Activated T-cell treated with anti-CD3 and anti-CD28 coated beads for 24 hours (primary cell): ENCODE measurements at places on chromosomes 6 and 20.

DNA sequence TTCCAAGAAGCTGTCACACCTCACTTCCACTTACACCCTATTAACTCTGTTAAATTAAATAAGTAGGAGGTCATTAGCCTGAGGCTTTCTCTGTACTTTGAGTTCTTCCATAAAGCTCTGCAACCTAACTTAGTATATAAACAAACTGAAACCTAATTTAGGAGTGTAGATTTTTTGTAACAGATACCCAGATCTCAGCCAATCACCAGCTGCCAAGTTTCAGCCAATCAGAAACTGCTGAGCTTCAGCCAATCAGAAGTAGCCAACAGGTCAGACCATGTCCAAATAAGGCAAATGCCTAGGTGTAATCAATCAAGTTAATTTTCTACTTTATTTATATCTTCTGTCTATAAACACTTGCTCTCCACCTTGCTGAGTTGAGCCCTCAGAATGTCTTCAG is 142.7 kb upstream of the SULF2 start:
- DNase-seq: no peak

DNA sequence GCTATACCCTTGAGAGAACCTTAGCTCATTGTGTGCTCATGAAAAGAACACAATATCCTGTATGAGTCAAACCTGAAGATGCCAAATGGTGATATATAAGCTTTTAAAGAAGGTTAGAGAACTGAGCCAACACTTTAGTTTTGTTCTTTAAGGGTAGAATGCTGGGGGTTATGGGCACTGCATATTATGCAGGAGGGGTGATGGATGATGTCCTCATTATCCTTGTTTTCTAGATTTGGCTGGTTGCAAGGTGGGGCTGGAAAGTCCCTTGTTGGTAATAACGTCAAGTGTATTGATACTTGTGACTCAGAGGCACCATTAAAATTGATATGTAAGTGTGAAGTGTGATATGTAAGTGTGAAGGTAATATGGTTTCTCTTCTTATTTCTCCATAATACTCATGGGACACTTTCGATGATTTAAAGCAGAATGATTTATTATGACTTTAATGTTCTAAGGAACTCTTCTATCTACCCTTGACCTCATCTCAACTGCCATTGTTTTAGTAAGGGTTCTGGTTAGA is 113.7 kb upstream of the DTNBP1 start:
- peak; percentile 21 for DNase-seq

GRCh38 chr6:69887026-69887425 is 20.7 kb downstream of the COL19A1 start:
- no peak for DNase-seq

GRCh38 chr20:10758446-10758845 is 84.6 kb upstream of the JAG1 start:
- no peak for DNase-seq

DNA sequence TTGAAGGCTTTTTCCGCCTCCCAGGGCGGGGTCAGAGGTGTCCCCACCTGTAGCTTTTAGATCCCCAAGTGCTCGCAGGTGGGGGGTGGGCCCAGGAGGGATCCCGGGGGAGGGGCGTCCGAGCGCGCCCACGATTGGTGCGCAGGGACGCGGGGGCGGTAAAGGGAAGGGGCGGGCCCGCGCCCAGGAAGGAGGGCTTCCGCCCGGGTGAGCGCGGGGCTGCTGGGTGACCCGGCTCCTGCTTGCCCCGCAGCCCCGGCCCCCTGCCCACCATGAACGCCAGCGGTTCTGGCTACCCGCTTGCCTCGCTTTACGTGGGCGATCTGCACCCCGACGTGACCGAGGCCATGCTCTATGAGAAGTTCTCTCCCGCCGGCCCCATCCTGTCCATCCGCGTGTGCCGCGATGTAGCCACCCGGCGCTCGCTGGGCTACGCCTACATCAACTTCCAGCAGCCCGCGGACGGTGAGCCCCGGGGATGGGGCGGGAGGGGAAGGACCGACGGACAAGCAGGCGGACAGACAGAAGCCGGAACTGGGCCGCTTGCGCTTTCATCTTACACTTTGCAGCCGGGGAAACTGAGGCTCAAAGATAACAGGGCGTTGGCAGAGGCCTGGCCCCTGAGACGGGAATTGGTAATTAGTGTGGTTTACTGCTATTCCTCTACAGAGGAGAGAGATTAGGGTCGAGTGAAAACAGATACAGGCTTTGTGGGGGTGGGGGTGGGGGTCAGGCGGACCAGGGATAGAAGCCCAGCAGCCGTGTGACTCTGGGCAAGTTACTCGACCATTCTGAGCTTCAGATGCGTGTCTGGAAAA is at the start of gene PABPC1L:
PABPC1L (plus strand) TSS at position 189 of the 818 bp plus-strand sequence; CDS start at position 273, 84 bp downstream.
- DNase-seq: peak; percentile 71

GRCh38 chr6:12394170-12394569 is 104.0 kb downstream of the EDN1 start:
- no peak for DNase-seq

- peak; percentile 27 for DNase-seq
Observed at GRCh38 chr20:50980071-50980681, 21.6 kb downstream of the MOCS3 start.

- DNase-seq: no peak
Observed at GRCh38 chr6:10375391-10375969, 39.4 kb downstream of the TFAP2A start.

- no peak for DNase-seq
Observed at GRCh38 chr6:38492031-38492430, 147.7 kb downstream of the BTBD9 start.

DNA sequence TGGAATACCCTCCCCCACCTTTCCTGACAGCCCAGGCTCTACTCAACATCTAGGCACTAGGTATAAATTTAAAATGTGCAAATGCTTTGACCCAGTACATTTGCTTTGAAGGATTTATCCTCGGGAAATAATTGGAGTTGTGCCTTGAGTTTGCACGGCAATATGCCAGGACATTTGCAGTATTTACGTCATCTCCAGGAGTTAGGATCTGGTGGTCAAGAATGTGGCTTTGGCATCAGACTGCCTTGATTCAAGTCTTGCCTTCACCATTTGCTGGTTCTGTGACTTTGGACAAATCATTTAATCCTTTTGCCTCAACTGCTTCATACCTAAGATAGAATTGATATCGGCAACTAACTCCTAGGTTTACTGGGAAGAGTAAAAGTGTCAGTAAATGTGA is 169.6 kb downstream of the PLCB1 start:
- no peak for DNase-seq

- DNase-seq: no peak
Observed at GRCh38 chr6:41625442-41625841, 12.8 kb upstream of the MDFI start.

DNA sequence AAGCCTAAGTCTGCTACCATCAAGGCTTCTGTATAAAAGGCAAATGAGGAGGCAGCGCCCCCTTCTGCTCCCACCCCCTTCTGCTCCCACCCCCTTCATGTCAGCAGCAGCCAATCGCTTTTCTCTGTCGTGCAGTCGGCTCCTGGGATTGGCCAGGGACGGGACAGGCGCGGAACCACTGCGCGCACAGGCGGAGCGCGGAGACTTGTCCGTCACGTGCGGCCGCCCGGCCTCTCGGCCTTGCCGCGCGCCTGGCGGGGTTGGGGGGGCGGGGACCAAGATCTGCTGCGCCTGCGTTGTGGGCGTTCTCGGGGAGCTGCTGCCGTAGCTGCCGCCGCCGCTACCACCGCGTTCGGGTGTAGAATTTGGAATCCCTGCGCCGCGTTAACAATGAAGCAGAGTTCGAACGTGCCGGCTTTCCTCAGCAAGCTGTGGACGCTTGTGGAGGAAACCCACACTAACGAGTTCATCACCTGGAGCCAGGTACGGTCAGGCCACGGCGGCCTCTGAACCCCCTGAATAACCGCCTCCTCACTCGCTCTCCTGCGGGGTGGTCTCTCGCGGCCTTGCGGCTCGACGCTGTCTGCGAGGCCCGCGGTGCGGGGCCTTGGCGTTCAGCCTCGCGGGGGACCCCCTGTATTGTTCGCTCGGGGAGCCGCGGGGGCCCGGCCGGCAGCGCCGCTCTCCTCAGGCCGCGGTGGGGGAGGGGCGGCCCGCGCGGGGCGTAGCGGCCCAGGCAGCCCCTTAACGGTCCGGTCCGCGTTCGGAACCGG is at the start of gene HSF2:
HSF2 (plus strand) TSS at position 305 of the 773 bp plus-strand sequence; CDS start at position 391, 86 bp downstream.
- peak; percentile 93 for DNase-seq

DNA sequence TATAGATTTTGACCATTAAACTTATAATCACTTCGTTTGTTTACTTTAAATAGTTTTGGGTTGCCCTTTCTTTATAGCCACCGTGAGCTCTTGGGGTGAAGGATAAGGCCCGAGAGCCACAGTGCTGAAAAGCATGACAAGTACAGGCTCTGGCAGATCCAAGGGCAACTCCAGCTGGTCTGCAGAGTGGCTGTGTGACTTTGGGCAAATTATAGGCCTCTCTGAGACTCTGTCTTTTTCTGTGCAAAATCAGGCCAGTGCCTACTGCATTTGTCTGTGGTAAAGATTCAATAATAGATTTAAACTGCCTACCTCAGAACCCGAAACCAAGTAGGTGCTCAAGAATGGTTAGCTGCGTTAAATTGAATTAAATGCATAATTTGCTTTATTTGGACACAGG is 511.3 kb downstream of the QKI start:
- no peak for DNase-seq

GRCh38 chr20:62927128-62927705 is 912 bp upstream of the DIDO1 start:
- no peak for DNase-seq

DNA sequence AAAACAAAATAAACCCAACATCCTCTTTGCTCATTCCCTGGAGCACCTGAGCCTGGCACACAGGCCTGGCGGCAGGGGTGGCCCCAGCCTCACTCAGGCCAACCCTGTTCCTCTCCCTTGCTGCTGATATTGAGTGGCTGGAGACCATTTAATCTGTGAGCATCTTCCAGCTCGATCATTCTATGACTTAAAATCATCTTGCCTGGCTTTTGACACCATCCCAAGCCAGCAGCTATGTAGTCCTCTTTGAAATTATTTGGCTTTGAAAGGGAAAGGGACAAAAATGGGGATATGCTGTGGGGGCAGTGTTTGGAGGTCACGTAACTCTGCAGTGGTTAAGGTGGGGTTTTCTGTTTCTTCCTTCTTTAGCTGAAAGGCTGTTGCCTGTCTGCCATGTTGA is 22.8 kb downstream of the EZR start:
- no peak for DNase-seq

DNA sequence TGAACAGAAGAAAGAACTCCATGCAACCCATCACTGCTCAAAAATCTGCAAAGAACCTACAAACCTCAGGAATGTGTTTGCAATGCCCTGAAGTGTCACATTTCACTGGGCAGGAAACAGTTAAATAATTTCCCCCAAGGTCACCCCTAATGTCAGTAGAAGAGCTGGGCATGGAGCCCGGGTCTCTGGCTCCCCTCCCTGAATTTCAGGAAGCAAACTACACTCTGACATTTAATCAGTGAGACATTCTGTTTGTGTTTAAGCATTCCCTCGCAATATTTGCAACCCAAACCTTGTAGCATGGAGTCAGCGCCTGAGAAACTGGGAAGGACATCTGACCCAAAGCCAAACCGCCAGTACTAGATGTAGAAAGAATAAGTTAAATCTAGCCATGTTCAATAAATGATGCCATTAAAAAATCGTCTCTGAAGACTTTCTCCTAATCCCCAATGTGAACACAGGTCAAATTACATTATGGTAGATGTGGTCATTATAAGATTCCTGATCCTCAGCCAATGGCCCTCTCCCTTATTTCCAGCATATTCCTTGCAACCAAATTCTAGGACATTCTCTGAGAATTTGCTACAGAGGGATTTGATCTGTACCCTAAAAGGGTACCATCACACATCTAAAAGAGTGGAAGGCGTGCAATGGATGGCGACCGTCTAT is 91.2 kb upstream of the ADTRP start:
- DNase-seq: no peak

- DNase-seq: no peak
Observed at GRCh38 chr6:108652375-108652774, 91.7 kb downstream of the FOXO3 start.

DNA sequence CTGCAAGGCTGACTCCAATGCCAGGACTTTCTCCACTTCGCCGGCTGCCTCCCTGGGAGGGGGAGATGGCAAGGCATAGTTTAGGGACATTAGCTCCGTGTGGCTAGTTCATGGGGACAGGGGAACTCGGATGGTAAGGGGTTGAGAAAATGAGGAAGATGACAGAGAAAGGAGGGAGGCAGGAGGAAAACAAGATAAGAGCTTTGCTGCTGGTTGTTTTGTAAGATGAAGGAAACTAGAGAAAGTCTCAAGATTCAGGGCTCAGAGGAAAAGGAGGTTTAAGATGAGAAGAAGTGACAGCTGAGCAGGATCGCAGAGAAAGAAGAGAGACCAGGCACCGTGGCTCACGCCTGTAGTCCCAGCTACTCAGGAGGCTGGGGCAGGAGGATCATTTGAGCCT is 180.9 kb upstream of the RREB1 start:
- no peak for DNase-seq

DNA sequence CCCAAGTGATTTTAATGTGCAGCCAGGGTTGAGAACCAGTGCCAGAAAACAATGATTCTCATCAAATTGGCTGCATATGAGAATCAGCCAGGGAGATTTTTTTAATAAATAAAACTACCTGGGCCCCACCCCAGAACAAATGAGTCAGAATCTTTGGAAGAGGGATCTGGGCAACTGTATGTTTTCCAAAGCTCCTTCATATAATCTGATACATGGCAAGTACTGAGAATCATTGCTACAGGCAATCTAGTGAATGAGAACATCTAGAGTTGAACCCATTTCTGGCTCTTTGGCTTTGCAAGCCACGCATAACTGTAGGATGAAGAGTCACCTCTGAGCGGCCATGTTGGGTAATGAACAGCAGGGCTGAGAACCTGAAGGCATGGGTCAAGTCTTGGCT is 26.1 kb upstream of the DSP start:
- DNase-seq: no peak

GRCh38 chr6:34152806-34153520 is 7.1 kb upstream of the GRM4 start:
- DNase-seq: no peak

DNA sequence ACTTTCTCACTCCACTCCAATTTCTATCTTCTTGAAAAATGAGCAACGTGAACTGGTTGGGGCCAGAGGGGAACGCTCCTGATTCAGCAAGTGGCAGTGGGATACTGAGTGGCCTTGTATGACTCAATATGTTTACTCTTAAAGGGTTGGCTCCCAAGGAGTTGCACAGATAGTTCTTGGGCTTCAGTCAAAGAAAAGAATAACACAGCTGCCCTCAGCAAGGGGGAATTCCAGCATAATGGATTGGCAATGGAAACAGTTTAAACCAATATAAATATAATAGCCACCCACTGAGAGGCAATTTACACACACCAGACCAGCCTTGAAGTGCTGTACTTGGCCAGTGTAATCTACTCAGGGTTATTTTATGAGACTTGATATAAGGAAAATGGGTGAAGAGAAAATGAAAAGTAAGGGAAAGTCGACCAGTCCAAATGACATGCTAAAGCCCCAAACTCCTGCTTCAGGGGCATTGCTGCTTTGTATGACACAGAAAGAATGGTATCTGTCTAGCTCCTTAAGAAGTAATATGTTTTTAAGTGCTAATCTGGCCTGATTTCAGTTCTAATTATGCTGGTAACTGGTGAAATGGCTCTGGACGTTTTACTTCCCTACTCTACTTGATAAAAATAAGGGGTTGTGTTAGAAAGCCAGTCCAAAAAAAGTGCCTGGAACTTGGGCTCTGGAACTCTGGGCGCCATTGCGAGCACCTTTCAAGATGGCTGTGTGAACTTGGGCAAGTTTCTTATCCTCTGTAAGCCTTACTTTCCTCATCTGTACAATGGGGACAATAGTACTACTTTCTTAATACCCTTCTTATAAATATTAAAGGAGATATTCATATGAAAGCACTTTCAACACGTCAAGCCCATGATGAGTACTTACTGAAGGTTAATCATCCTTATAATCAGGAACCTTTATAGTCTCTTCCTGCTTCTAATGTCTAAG is 712.9 kb upstream of the MAP3K7 start:
- DNase-seq: no peak
